ENCODE measurements at places on chromosomes 7 and 10.
A peak's percentile ranks its signal among the peaks of the same experiment; 100 is the strongest.

GRCh38 chr7:139321071-139321745 is 19.9 kb upstream of the FMC1 start:
- DNase-seq: peak; percentile 56

DNA sequence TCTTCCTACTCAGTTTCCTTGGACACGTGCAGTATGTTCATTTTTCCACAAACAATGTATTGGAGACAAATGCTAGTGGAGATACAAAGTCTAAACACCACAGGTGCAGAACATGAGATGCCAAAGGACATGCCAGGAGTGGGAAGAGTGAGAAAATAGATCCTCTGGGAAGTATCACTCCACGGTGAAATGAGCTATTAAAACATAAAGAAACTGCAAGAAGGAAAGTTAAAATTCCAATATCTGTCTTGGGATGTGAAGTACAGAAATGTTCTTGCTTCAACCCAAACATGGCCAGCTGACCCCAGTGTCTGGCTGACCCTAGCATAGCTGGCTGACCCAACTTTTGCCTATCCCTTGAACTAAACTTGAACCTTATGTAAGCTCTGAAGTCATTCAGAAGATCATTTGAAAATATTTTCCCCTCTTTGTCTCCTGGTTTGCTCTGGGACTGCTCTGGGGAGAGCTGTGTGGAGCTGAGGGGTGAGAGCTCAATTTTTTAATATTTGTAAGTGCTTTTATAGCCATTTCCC is 59.5 kb downstream of the FZD1 start:
- no peak for DNase-seq

- no peak for DNase-seq
Observed at GRCh38 chr7:151011097-151011409, 13.2 kb downstream of the ATG9B start.

DNA sequence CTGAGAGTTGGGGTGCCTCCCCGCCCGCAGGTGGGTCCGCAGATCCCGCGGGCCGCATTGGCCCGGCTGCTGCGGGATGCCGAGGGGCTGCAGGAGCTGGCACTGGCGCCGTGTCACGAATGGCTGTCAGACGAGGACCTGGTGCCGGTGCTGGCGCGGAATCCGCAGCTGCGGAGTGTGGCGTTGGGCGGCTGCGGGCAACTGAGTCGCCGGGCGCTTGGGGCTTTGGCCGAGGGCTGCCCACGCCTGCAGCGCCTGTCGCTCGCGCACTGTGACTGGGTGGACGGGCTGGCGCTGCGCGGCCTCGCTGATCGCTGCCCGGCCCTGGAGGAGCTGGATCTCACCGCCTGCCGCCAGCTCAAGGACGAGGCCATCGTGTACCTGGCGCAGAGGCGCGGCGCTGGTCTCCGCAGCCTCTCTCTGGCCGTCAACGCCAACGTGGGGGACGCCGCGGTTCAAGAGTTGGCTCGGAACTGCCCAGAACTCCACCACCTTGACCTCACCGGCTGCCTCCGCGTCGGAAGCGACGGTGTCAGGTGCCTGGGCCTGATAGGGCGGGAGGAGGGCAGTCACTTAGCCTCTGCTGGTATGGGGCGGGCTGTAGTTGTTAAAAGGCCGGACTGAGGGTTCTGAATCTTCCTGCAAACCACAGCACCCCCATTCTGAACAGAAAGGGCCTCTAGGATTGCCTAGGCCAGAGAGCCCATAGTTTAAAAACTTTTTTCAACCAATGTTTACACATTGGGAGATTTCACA is 1.3 kb downstream of the FBXL15 start:
- peak; percentile 28 for DNase-seq

GRCh38 chr7:100685631-100686145 is 8.4 kb downstream of the GIGYF1 start:
- DNase-seq: no peak

- DNase-seq: no peak
Observed at GRCh38 chr7:46115410-46115809, 194.3 kb upstream of the IGFBP3 start.

- no peak for DNase-seq
Observed at GRCh38 chr10:17905491-17905890, 46.2 kb upstream of the SLC39A12 start.

- no peak for DNase-seq
Observed at GRCh38 chr7:25179325-25179724, 49.0 kb downstream of the NPVF start.

- DNase-seq: no peak
Observed at GRCh38 chr10:24513155-24513554, 210.5 kb downstream of the ARHGAP21 start.

DNA sequence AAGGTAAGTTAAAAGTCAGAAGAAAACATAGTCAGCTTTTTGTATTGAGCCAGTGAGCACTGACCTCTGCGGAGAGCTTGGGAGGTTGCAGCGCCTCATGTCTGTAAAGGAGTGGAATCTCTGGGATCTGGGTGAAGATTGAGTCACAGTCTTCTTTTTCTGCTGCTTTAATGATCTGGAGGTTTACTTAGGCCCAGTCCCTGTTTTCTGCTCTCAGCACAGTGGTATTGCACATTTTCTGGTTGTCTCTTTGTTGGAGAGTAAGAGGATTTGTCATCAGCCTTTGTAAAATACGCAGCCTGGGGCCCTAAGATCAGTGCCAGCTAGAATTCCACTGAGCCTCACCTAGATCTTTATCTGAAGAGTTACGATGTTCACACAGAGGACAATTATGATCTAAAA is 58.3 kb upstream of the GJD4 start:
- peak; percentile 4 for DNase-seq

- no peak for DNase-seq
Observed at GRCh38 chr10:26573674-26574073, 123.8 kb upstream of the PDSS1 start.

- no peak for DNase-seq
Observed at GRCh38 chr10:47024046-47024322, 112.8 kb downstream of the PTPN20 start.

DNA sequence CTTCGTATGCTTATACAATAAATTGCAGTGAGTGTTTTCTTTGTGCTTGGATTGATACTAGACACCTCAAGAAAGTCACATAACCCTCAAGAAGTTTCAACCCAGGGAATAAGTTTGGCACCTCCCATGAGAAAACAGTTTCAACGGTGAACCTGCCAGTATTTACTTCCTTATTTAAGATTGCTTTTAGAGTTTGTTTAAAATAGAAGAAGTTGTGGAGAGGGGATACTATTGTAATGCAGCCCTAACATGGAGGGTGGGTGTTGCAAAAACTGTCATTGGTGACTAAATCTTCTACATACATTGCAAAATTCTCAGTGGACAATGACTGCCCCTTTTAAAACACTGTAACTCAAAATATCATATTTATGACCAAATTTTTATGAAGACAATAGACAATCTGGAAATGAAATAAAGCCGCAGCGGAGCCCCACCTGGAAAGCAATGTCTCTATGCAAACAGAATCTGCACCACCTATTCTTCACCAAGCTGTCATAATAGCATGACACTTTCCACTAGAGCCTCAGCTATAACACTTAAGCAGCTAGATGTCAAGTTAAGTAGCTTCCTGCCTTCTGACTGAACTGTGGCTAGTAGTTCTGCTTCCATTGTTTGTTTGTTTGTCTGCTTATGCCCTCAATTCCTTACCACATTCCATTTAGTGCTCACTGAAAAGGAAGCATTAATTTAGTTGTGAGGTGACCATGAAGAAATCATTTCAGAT is 98.2 kb downstream of the MDFIC start:
- no peak for DNase-seq

DNA sequence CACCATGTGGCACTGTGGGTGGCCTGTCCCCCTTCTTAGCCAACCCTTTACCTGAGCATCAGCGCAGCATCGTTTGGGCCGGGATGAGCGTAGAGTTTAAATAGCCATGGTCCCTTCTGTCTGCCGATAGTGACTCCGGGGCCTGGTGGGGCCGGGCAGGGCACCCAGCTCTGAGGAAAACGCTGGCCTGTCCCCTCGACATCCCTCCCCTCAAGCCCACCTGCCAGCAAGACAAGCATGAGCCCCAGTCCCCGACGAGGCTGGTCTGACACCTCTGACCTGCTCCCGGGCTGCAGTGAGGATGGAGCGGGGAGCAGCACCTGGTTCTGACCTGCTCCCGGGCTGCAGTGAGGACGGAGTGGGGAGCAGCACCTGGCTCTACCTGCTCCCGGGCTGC is 31.1 kb upstream of the CNPY1 start:
- DNase-seq: no peak

DNA sequence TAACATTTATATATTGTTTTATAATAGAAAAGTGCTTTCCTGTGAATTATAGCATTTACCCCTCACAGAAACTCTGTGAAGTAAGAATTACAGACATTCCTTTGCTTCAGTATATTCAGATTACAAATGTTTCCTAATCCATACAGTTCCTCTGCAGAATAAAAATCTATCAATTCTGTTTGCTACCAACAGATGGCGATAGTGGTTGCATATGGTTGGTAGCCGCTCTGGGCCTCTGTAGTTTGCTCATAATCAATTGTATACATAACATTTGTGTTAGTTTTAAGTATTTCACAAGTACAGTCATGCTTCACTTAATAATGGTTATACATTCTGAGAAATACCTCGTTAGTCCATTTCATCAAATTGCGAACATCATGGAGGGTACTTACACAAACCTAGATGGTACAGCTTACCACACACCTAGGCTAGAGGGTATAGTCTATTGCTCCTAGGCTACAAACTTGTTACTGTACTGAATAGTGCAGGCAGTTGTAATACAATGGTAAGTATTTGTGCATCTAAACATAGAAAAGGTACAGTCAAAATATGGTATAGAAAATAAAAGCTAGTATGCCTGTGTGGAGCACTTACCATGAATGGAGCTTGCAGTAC is 94.4 kb upstream of the STEAP4 start:
- peak; percentile 14 for DNase-seq

DNA sequence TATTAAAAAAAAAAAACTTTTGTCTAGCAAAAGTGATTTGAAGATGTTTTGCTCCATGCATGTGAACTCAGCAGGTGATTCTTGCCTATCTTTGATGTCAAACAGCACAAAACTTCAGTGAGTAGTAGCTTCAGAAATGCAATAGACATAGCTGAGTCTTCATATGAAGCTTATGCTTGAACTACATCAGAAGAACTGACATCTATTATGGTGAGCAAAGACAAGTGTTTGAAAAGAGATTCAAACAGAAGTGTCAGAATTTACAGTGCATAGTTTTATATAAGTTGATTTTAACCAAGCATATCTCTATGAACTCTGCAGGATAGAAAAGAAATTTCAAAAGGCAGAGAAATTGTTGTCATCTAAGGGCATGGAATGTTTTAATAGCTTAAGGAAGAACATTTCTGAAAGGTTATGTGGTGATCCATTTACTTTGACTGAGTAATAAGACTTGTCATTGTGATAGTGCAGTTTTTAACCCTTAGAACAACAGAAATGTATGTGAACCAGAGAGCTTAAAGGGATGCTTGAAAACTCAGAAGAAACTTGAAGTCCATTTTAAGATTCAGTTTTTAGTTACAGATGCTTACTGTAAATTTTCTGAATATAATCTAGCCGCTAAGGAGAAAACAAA is 351.4 kb downstream of the MDFIC start:
- DNase-seq: no peak

DNA sequence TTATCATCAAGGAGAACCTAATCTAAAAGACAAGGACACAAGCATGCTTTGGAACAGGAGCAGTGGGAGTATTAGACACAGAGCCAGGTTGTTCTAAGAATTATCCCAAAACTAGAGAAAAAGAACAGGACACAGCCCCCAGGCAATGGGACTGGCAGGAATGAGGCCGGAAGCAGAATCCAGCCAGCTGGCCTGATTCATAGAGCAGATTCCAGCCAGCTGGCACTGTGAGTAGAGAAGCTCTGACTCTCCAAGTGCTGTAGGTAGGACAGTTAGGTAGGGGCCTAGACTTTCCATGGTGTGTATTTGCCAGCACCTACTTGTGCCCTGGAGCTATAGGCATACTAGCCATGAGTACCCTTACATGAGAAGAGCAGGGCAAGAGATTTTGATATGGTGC is 13.3 kb upstream of the RAB18 start:
- DNase-seq: no peak

DNA sequence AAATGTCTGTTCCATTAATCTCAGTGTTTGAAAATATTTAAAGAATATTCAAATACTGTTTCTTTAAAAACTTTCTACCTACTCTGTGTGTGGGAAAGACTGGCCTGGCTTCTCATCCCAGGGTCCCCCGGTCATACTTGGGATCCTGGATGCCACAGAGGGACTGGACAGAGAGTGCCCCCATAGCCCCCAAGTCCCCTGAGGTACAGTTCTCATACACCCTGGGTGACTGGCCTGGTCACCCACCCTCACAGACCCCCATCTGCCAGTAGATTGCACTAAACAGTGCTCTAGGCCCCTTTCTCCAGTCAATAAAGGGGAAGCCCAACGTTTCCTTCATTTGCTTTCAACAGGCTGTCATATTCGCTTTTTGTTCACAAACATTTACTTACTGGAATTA is 3.0 kb downstream of the TMEM273 start:
- DNase-seq: no peak

DNA sequence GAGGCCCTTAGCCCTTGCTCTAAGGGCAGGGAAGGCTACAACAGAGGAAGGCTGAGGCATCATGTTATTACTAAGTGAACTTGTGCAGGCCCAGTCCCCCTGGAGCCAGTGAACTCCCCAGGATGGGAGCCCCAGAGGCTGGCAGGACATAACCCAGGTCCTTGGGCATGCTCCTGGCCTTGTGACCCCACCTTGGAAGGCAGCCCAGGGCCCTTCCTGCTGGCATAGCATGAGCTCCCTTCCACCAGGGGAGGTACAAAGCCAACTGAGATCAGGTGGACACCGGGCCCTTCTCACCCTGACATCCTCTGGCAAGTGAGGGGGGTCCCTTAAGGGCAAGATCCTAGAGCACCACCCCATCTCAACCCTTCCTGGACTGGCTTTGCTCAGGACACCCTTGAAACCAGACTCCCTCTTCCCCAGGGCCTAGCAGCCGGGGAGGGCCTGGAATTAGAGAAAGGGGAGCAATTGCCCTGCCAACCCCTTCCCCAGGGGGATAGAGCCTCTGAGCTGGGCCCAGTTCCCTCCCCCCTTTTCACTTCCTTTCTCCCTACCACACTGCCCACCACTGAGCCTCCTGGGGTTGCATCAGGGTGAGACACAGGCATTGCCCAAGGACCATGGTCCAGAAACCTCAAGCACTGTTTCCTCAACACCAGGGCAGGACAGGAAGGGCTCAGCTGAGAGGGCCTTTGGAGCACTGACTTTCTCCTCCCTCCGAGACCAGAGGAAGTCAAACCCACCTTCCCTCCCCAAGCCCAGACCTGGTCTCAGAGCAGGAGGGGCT is 1.8 kb upstream of the VSIR start:
- DNase-seq: no peak

DNA sequence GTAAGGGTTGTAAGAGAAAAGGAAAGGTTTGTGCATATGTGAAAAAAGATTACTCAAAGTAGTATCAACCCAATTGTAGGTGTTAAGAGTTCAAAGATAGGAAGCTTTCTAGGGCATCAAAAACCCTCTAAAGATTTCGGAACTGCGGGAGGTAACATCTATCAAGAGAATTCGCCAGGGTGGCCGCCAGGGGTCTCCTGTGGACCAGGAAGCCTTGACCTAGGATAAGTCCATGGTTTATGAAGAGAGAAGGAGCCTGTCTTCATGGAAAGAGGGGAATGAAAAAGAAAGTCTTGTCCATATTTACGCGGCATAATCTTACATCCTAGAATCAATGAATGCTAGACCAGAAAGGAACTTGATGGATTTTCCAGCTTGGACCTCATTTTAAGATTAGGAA is 140.7 kb upstream of the CALCR start:
- DNase-seq: peak; percentile 34

GRCh38 chr7:25075459-25075858 is 49.6 kb downstream of the CYCS start:
- DNase-seq: no peak
